Activated T-helper 1 cell treated with anti-CD3 and anti-CD28 coated beads, Interleukin-2, amount 50 U/mL, for 16 hours (primary cell): ENCODE measurements at places on chromosomes 3 and 15.

- no peak for DNase-seq
Observed at GRCh38 chr15:60476713-60477112, 2.2 kb downstream of the ICE2 start.

DNA sequence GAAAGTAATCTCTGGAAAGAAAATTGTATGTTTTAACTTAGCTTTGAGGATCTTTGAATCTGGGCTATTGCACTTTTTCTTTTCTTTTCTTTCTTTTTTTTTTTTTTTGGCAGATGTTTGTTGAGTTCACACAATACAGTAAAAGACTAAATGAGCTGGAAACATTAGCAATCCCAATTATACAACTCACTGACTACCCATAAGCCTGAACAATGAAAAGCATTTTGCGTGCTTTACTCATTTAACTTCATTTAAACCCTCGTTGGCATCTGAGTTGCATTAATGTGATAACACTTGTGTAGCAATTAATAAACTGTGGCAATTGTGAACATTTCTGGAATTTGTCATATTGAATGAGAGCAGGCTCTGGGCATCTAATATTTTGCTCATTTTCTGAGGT, 269.4 kb upstream of the RBMS3 start:
- no peak for DNase-seq

- DNase-seq, result no peak
Observed at GRCh38 chr3:172181932-172182586, 142.7 kb downstream of the FNDC3B start.

GRCh38 chr3:28150465-28151206, 90.8 kb upstream of the CMC1 start:
- DNase-seq, result no peak

- no peak for DNase-seq
Observed at GRCh38 chr3:19757773-19758172, 176.2 kb downstream of the EFHB start.

GRCh38 chr15:41894251-41894790, 468 bp upstream of the SPTBN5 start:
- no peak for DNase-seq
